Osteoblast (primary cell): ENCODE measurements at places on chromosomes 1 and 21. TPM values are rescaled to one million over a fixed set of nuclear protein-coding genes. Genes with fewer than 3 reads are reported as not detected.

SYNC gene
- 129 and 139 TPM in 2 replicates for total RNA-seq

CD1E gene
- total RNA-seq, result not detected in 2 replicates

OR2M3 gene
- total RNA-seq, result not detected in 2 replicates

PSRC1 gene
- total RNA-seq, result 5.4 and 5.9 TPM in 2 replicates

CCDC27 gene
- total RNA-seq, result not detected in 2 replicates

IQGAP3 gene
- total RNA-seq, result 2.9 and 3.5 TPM in 2 replicates

TNFAIP8L2 gene
- not detected in 2 replicates for total RNA-seq

ARF1 gene
- 231 and 248 TPM in 2 replicates for total RNA-seq

L1TD1 gene
- total RNA-seq, result 0.29 TPM in 1 of 2 replicates, not detected in the other

CADM3 gene
- under 0.01 TPM in 1 of 2 replicates, not detected in the other for total RNA-seq

SLAMF1 gene
- total RNA-seq, result not detected in 2 replicates

CELSR2 gene
- total RNA-seq, result 1.4 and 1.5 TPM in 2 replicates

BGLAP gene
- 1.5 and 2.2 TPM in 2 replicates for total RNA-seq

HAPLN2 gene
- total RNA-seq, result not detected in 2 replicates

SLAMF9 gene
- not detected in 2 replicates for total RNA-seq

COL8A2 gene
- total RNA-seq, result 12.7 and 15.2 TPM in 2 replicates

ASCL5 gene
- not detected in 2 replicates for total RNA-seq

TSTD1 gene
- 0.72 and 1.8 TPM in 2 replicates for total RNA-seq

HAO2 gene
- not detected in 2 replicates for total RNA-seq

PLA2G2F gene
- total RNA-seq, result not detected in 2 replicates

ACTN2 gene
- not detected in 2 replicates for total RNA-seq

CD34 gene
- total RNA-seq, result under 0.01 and 0.36 TPM in 2 replicates

CBR1 gene
- total RNA-seq, result 69.0 and 73.5 TPM in 2 replicates

DIRAS3 gene
- 2.1 and 4.0 TPM in 2 replicates for total RNA-seq

OR2M4 gene
- not detected in 2 replicates for total RNA-seq
